NCI-H510A treated with DMSO at 0.1 percent for 48 hours (cell line): ENCODE measurements at places on chromosomes 2 and 18.

GRCh38 chr2:203804070-203804469 lies 63.5 kb upstream of the CTLA4 start:
- no peak for DNase-seq

GRCh38 chr18:59748628-59749360 lies 51.6 kb upstream of the CCBE1 start:
- DNase-seq: no peak

- no peak for DNase-seq
Observed at GRCh38 chr2:148802448-148803220, 72.4 kb upstream of the KIF5C start.

DNA sequence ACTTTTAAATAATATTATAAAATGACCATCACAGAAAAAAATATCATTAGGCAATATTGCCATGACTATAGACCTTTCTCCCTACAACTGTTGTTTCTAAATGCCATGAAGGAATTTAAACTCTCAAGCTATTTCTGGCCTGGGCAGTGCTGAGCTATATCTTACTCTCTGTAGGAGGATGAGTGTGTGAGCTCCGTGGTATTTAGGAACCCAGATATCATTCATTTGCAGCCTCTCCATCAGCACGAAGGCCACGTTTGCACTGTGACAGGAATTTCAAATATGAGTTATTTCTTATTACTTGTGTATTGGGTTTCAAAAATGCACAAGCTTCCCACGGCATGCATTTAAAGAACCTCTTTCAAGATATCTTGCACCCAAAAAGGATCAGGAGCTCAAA lies 35.0 kb upstream of the SOX11 start:
- DNase-seq: no peak

DNA sequence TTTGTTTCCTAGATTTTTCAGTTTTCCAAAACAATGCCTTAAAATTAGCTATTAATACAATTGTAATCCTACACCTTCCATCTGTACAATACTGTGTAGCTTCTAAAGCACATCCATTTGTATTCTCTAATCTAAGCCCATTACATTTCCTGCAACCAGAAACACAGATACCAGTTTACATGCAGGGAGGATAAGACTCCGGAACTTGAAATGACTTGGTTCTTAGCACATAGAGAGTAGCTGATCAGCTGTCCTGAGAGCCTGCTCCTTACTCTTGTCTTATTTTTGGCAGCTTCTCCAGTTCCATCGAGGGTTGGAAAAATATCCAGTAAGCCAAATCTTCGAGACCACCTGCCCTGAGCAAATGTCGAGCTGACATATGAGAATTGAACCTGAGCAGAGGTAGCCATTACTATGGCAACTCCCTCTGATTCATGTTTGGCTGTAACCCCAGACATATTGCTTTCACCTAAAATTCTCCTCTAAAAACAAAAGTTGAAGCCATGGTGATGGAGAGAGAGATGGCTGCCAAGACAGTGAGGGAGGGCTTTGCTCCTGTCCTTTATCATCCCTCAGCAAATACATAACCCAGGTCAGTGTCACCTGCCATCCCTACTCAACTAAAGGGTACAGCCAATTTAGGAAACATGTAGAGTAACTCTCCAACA lies 542.8 kb downstream of the IRS1 start:
- DNase-seq: no peak

- DNase-seq: no peak
Observed at GRCh38 chr2:67927501-67927900, 135.3 kb downstream of the C1D start.
